ENCODE measurements at places on chromosomes 7 and 10.

DNA sequence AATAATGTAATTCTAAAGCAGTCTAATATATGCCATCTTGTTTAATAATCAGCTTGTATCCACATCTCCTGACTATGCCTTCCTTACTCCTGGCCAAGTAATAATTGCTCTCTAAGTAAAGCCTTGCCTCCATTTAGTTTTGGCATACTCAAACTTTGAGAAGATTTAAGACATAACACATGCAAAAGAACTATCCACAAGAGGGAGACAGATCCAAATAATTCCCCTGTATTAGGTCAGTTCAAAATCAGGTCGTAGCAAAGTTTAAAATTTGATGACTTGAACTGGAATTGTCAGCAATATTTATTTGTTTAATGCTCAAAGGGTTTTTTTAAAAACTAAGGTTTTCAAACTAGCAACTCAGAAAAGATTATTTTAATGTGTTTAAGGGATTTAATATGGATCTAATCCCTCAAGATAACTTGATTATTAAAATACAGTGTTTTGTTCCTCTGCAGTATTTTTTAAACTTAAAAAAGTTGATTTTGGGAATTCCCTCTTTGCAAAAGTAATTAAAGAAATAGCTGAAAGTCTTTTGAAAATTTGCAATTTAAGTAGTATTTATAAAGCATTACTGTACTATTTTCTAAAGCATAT is 95.3 kb downstream of the HDAC9 start:
- no peaks in the 10 kb centered on the region for H3K27me3 ChIP-seq
- DNase-seq: no peak
- H3K27ac ChIP-seq: no peak overlapping the region
- H3K4me3 ChIP-seq: no peak overlapping the region
- no peaks in the 10 kb centered on the region for H3K36me3 ChIP-seq

- H3K27me3 ChIP-seq: no peaks in the 10 kb centered on the region
- H3K27ac ChIP-seq: no peak overlapping the region
- H3K36me3 ChIP-seq: no peaks in the 10 kb centered on the region
- H3K4me3 ChIP-seq: no peak overlapping the region
- no peaks in the 10 kb centered on the region for H3K4me1 ChIP-seq
Observed at GRCh38 chr7:27476493-27476892, 186.2 kb downstream of the HIBADH start.

GRCh38 chr7:52209614-52210013 is 825.8 kb upstream of the POM121L12 start:
- H3K27me3 ChIP-seq: no peaks in the 10 kb centered on the region
- H3K4me1 ChIP-seq: no peaks in the 10 kb centered on the region
- H3K27ac ChIP-seq: no peak overlapping the region
- no peaks in the 10 kb centered on the region for H3K36me3 ChIP-seq

GRCh38 chr10:65416094-65416493 is 1509.7 kb upstream of the LRRTM3 start:
- H3K36me3 ChIP-seq: no peaks in the 10 kb centered on the region
- H3K4me3 ChIP-seq: no peak overlapping the region
- DNase-seq: no peak
- H3K27me3 ChIP-seq: no peaks in the 10 kb centered on the region
- no peaks in the 10 kb centered on the region for H3K4me1 ChIP-seq

- H3K36me3 ChIP-seq: no peaks in the 10 kb centered on the region
- H3K27me3 ChIP-seq: no peaks in the 10 kb centered on the region
Observed at GRCh38 chr7:138926241-138926612, 55.0 kb downstream of the KIAA1549 start.

DNA sequence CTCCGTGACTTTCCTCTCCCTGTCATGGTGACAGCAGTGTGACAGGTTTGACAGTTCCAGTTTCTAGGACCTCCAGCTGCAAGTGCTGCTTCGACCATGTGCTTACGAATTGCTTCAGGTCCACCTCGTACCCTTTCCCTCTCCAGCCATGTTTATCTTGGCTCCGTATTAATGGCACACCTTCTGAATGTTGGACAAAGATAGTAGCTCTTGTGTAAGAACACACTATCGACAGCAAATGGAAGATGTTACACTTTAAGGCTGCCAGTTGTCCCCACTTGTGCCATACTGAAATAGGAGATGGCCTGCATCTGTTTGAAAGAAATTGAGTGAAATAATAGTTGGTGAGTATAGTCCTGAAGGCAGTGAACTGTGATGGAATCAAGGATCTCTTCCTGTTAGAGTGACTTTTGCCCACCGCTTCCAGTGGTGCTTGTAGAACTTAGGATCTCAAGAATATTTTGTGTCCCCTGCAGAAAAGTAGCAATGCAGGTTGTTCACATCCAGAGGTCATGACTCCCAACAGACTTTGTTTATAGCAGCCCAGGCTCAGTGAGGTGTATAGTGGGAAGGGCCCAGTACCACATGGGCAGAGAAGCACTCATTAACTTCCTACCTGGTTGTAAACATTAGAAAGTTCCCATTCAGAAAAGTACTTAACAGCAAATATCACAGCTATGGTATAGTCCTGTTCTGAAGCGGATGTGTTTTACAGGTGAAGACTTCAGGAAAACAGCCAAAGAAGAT is 629.7 kb upstream of the GALNT17 start:
- peaks cover 28% of the 10 kb centered on the region for H3K4me1 ChIP-seq
- H3K27me3 ChIP-seq: no peaks in the 10 kb centered on the region
- no peak overlapping the region for H3K27ac ChIP-seq
- H3K4me3 ChIP-seq: no peak overlapping the region
- no peak for DNase-seq

- no peaks in the 10 kb centered on the region for H3K36me3 ChIP-seq
- H3K27me3 ChIP-seq: no peaks in the 10 kb centered on the region
- no peak for DNase-seq
Observed at GRCh38 chr7:147008530-147008929, 891.9 kb downstream of the CNTNAP2 start.

GRCh38 chr7:88919478-88920131 is 124.1 kb upstream of the TEX47 start:
- DNase-seq: no peak
- no peaks in the 10 kb centered on the region for H3K4me1 ChIP-seq
- no peak overlapping the region for H3K4me3 ChIP-seq
- H3K27me3 ChIP-seq: no peaks in the 10 kb centered on the region
- H3K36me3 ChIP-seq: no peaks in the 10 kb centered on the region

- no peak overlapping the region for H3K27ac ChIP-seq
- H3K4me1 ChIP-seq: no peaks in the 10 kb centered on the region
- H3K4me3 ChIP-seq: no peak overlapping the region
- no peak for DNase-seq
- no peaks in the 10 kb centered on the region for H3K36me3 ChIP-seq
Observed at GRCh38 chr10:74718208-74718607, 108.2 kb upstream of the KAT6B start.

GRCh38 chr10:97650726-97651125 is 10.3 kb downstream of the PI4K2A start:
- no peaks in the 10 kb centered on the region for H3K36me3 ChIP-seq
- H3K27me3 ChIP-seq: no peaks in the 10 kb centered on the region
- no peak overlapping the region for H3K4me3 ChIP-seq
- H3K27ac ChIP-seq: no peak overlapping the region
- no peak for DNase-seq

DNA sequence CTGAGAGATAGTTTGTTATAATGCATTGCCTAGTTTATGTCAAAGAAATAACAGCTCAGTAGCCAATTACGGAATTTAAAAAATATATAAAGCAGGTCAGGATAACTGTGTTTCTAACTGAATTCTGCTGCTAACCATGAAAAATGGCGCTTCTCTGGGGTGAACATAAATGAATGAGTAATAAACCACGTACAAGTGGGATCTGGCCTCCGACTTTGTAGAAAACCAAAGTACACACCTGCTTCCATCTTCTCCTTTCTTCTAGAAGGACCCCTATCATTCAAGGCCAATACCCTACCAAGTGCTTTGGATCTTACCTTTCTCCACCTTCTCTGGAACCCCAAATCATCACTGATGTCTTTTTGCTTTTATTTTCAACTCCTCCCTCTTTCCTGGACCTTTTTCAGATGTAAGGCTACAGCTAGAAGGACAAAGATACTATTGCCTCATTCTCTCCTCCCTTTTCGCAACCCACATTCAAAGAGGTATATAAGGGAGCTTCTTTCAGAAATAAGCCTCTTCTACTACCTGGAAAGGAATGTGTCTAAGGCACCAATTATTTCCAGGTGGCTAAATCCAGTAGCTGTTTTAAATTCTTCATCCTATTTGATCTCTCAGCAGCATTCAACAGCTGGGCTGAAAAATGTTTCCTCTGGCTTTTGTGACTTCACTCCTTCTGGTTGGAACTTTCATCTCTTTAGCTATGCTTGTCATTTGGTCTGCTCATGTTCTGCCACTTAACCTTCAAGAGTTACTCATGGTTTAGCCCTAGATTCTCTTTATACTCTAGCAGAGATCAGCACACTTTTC is 37.7 kb downstream of the NAMPT start:
- H3K4me3 ChIP-seq: no peak overlapping the region
- no peak overlapping the region for H3K27ac ChIP-seq
- no peak for DNase-seq
- no peaks in the 10 kb centered on the region for H3K36me3 ChIP-seq

DNA sequence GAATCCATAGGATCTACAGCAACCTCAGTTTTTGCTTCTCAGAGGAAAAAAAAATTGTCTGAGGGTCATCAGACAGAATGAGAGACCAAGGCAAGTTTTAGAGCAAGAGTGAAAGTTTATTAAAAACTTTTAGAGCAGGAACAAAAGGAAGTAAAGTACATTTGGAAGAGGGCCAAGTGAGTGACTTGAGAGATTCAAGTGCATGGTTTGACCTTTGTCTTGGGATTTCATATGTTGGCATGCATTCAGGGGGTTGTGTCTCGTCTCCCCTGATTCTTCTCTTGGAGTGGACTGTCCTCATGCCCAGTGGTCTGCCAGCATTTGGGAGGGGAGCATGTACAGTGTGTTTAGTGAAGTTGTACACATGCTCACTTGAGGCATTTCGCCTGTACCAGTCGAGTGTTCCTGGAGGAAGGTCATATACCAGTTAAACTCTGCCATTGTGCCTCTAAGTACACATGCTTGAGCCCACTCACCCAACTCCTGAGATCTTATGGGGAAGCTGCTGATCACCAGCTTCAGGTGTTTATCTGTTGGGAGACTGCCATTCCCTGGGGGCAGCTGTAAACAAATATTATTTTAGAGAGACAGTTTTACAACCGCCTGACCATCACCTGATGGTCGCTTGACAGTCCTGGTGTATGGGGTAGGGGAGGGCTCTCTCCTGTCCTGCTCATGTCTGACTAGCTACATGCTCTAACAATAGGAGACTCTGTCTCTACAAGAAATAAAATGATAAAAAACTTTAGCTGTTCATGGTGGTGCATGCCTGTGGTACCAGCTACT is 109.4 kb downstream of the EEPD1 start:
- no peaks in the 10 kb centered on the region for H3K27me3 ChIP-seq

GRCh38 chr10:132886211-132887099 is 55.9 kb downstream of the CFAP46 start:
- no peaks in the 10 kb centered on the region for H3K27me3 ChIP-seq
- no peaks in the 10 kb centered on the region for H3K4me1 ChIP-seq
- no peak overlapping the region for H3K27ac ChIP-seq
- no peak for DNase-seq
- no peaks in the 10 kb centered on the region for H3K36me3 ChIP-seq

DNA sequence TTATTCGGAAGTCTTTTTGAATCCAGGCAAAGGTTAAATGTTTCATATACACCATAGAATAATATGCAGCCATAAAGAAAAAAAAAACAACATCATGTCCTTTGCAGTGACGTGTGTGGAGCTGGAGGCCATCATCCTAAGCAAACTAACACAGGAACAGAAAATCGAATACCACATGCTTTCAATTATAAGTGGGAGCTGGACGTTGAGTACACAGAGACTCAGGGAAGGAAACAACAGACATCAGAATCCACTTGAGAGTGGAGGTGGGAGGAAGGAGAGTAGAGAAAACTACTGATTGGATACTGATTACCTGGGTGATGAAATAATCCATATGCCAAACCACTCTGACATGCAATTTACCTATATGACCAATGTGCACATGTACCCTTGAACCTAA is 293.4 kb downstream of the KLF6 start:
- no peaks in the 10 kb centered on the region for H3K27me3 ChIP-seq
- no peak overlapping the region for H3K27ac ChIP-seq
- H3K36me3 ChIP-seq: no peaks in the 10 kb centered on the region
- DNase-seq: no peak
- H3K4me3 ChIP-seq: no peak overlapping the region
- no peaks in the 10 kb centered on the region for H3K4me1 ChIP-seq

GRCh38 chr7:89618274-89618673 is 536.0 kb upstream of the STEAP1 start:
- no peaks in the 10 kb centered on the region for H3K27me3 ChIP-seq
- H3K4me3 ChIP-seq: no peak overlapping the region
- H3K36me3 ChIP-seq: no peaks in the 10 kb centered on the region
- DNase-seq: no peak
- H3K4me1 ChIP-seq: no peaks in the 10 kb centered on the region

DNA sequence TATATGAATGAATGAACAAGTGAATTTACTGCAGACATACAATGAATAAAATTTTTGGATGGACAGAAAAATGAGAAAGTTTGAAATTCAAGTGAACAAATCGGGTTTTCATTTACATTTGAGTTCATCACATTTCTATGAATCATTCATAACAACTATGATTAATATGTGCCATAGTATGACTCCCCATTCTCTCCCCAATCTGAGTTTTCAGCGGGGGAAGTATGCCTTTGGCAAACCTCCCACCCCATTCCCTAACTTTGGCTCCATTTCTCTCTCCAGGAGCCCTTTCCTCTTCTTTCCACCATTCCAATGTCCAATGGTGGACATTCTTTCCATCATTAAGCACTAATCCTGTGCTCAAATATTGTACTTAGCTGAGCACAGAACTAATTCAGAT is 96.8 kb upstream of the LSM8 start:
- no peaks in the 10 kb centered on the region for H3K4me1 ChIP-seq
- no peak overlapping the region for H3K27ac ChIP-seq
- H3K36me3 ChIP-seq: no peaks in the 10 kb centered on the region
- no peak for DNase-seq

DNA sequence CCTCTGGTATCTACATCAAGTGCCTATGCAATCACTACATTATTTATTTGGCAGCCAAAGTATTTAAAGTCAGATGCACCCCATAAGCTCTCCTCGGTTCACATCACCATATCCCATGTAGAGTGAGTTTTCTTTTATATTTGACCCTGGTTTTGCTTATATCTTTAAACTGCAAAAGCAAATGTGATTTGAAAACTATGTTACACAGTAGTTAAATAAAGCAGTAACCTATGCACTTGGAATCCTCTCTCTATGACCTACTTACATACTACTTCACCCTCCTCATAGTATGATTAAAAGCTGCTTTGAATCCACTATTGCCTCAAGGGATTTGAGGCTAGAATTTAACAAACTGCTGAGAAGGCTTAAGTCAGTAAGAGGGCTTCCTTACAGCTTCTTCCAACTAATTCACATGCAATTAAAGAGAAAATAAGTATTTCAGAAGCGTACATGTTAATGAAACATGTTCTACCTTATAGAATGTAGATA is 2.2 kb upstream of the CELF2 start:
- H3K4me3 ChIP-seq: no peak overlapping the region
- H3K27me3 ChIP-seq: no peaks in the 10 kb centered on the region

DNA sequence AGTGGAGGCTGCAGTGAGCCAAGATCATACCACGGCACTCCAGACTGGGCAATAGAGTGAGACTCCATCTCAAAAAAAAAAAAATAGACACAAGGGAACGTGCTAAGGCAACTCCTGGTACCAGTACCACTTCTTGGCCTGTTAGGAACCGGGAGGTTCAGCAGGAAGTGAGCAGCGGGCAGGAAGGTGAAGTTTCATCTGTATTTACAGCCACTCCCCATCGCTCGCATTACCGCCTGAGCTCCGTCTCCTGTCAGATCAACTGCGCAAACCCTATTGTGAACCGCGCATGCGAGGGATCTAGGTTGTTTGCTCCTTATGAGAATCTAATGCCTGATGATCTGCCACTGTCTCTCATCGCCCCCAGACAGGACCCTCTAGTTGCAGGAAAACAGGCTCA is 69.9 kb upstream of the FOXK1 start:
- no peaks in the 10 kb centered on the region for H3K36me3 ChIP-seq
- no peak overlapping the region for H3K27ac ChIP-seq
- H3K27me3 ChIP-seq: no peaks in the 10 kb centered on the region
- no peak for DNase-seq
- H3K4me3 ChIP-seq: no peak overlapping the region
